ENCODE measurements at places on chromosomes 1 and 21. TPM values are rescaled to one million over a fixed set of nuclear protein-coding genes. Genes with fewer than 3 reads are reported as not detected.

The GUCA2B gene
- total RNA-seq: not detected

The LCE2C gene
- not detected for total RNA-seq

The PROX1 gene
- total RNA-seq: 0.11 TPM

The PRAMEF10 gene
- not detected for total RNA-seq

The ERVH48-1 gene
- 0.29 TPM for total RNA-seq

The RASSF5 gene
- total RNA-seq: 227 TPM

DNA sequence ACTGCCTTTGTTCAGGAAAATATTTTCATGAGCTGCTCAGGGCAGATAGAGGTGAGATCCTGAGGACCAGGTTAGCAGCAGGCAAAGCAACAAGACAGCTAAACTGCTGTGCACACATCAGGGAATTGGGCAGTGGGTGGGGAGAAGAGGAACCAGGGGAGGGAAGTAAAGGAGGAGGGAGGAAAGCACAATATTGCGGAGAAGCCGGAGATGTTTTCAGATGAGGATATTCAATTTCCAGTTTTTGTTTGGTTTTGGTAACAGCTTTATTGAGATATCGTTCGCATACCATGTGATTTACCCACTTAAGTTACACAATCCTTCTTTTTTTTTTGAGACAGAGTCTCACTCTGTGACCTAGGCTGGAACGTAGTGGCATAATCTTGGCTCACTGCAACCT is 34.5 kb downstream of the EPHA10 start:
- ATAC-seq: no peak

DNA sequence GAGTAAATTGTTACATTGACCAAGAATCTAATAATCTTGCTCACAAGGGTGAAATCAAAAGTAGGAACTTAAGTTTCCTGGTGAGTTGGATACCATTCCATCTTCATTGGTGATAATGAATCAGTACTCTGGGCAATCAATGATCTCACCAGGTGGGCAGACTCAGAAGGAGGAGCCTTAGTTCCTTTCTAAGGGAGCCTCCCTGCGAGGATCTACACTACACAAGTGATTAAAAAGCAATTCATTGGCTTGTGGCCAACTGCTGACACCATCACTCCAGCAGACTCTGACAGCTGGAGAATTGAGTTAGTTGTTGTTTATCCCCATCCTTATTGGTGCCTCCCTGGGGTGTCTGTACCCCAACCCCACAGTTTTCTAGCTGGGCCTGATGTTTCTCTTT is 84.1 kb upstream of the VANGL1 start:
- ATAC-seq: no peak

DNA sequence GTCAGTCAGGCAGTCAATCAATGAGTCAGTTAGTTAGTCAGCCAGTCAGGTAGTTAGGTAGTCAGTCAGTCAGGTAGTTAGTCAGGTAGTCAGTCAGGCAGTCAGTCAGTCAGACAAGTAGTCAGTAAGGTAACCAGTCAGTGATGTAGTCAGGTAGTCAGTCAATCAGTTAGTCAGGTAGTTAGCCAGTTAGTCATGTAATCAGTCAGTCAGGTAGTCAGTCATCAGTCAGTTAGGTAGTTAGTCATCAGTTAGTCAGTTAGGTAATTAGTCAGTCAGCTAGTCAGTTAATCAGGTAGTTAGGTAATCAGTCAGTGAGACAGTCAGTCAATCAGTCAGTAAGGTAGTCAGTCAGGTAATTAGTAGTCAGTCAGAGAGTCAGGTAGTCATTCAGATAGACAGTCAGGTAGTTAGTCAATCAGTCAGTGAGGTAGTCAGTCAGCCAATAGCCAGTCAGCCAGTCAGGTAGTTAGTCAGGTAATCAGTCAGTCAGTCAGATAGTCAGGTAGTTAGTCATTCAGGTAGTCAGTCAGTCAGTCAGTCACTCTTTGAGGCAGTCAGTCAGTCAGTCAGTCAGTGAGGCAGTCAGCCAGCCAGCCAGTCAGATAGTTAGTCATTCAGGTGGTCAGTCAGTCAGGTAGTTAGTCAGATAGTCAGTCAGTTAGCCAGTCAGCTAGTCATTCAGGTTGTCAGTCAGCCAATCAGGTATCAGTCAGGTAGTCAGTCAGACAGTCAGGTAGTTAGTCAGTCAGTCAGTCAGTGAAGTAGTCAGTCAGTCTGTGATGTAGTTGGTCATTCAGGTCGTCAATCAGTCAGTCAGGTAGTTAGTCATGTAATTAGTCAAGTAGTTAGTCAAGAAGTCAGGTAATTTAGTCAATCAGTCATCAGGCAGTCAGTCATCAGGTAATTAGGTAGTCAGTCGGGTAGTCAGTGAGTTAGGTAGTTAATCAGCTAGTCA is 15.3 kb downstream of the KRTAP10-1 start:
- peak; percentile 34 for ATAC-seq

- peak; percentile 74 for ATAC-seq
Observed at GRCh38 chr1:40059338-40059959, 18.9 kb downstream of the CAP1 start.

DNA sequence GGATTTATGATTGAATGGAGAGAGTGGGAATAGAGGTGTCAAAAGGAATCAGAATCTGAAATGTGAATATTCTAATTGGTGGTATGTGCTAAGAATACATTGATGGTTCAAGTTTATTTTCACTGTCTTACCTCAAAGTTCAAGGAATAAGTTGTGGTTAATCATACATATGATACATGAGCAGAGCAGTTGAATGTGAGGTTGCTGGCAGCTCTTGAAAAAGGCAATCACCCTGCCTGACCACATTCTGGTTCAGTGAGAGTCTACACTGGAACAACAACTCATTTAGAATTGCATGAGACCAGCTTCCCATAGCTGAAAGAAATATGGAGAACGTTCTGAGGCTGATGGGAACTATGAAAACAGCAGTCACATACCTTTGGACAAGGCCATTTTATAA is 68.3 kb upstream of the ARHGAP29 start:
- ATAC-seq: no peak

DNA sequence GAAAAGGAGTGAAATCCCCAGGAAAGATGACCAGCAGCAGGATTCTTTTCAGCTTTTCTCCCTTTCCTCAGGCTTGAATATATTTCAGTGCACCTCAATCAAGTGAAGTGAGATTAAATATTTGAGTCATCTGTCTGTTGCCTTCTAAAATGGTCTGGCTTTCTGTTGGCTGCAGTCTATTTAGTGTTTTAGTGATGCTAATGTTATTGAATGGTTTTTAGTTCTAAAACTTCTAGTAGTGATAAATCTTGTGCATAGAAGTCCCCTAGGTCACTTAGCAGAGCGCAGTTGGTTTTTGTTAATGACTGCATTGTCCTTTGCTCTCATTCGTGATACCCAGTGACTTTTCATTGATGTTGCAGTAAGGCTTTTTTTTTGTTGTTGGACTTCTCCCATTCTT is 53.5 kb downstream of the ITSN1 start:
- ATAC-seq: no peak

DNA sequence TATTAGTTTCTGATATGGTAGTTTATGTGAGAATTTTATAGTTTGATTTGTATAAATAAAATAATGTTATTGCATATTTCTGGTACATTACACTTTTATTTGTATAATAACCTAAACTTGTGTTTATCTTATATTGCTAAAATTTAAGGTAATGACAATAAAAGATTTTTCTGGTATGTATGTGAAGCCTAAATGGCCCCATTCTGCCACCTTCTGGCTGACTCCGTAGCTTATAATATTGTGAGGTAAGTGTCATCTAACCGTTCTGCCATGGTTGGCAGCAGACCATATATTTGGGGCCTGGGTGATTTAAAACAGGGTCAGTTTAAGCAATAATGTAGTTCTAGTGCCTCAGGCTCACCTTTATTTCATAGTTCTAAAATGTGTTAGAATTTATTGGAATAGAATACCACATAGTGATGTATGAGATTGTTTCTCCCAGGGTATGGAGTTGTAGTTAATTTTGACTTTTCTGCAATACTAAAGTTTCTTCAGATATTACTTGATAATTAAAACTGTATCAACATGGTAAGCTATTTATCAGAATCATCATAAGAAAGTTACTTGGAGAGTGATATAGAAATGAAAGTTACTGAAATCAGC is 21.2 kb upstream of the PRKACB start:
- ATAC-seq: peak; percentile 63

GRCh38 chr1:48803474-48803873 is 26.8 kb upstream of the BEND5 start:
- no peak for ATAC-seq

GRCh38 chr21:46381541-46381940 is 57.6 kb downstream of the PCNT start:
- no peak for ATAC-seq

GRCh38 chr1:114003431-114003830 is 24.2 kb downstream of the OLFML3 start:
- no peak for ATAC-seq

DNA sequence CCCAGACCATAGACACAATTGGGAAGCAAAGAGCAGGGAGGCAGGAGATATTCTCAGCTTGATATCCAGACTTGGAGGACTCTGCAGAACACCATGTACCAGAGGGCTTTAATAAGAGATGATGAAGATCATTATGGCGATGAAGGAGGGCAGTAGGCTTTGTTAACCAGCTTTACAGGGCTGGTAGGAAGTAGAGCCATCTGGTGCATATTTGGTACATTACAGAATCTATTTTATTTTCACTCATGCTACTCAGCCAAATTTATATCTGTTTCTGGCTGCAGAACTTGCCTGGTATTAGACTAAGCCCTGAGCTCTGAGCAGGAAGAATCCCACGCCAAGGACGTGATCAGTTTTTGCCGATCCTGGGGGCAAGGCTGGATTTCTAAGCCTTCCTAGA is 61.8 kb upstream of the SYT6 start:
- ATAC-seq: no peak

GRCh38 chr1:232174306-232174705 is 455.6 kb downstream of the SIPA1L2 start:
- ATAC-seq: no peak

- no peak for ATAC-seq
Observed at GRCh38 chr1:109927911-109928321, 17.3 kb downstream of the CSF1 start.

- no peak for ATAC-seq
Observed at GRCh38 chr1:65170511-65171142, 22.6 kb downstream of the AK4 start.

- no peak for ATAC-seq
Observed at GRCh38 chr1:91171898-91172297, 150.1 kb upstream of the ZNF644 start.

GRCh38 chr1:226934483-226935237 is 5.4 kb upstream of the COQ8A start:
- ATAC-seq: no peak

- ATAC-seq: no peak
Observed at GRCh38 chr21:34906401-34906800, 142.7 kb downstream of the RUNX1 start.

DNA sequence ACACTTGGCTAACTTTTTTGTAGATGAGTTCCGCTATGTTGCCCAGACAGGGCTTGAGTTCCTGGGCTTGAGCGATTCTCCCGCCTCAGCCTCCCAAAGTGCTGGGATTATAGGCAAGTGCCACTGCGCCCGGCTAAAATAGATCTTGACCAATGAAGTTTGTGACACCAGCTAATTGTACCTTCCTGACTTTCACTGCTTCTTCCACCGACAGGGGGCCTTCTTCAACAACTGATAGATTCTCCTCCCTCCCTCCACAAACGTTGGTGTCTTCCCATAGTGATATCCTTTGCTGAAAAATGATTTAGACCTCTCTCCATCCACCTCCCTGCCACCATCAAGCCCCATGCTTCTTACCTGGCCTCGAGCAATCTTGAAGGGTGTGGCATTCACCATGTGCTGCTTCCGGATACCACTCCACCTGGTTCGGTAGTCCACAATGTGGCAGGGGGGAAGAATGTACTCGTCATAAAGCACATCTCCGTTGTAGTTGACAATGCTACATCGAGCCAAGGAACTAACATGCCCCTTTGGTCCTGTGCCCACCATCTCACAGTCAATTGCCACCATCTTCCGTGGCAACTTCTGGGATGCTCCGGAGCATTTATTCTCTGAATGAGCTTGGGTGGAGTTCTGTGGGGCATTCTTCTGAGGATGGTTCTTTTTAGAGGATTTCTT is 1.6 kb upstream of the METTL25B start:
- no peak for ATAC-seq

DNA sequence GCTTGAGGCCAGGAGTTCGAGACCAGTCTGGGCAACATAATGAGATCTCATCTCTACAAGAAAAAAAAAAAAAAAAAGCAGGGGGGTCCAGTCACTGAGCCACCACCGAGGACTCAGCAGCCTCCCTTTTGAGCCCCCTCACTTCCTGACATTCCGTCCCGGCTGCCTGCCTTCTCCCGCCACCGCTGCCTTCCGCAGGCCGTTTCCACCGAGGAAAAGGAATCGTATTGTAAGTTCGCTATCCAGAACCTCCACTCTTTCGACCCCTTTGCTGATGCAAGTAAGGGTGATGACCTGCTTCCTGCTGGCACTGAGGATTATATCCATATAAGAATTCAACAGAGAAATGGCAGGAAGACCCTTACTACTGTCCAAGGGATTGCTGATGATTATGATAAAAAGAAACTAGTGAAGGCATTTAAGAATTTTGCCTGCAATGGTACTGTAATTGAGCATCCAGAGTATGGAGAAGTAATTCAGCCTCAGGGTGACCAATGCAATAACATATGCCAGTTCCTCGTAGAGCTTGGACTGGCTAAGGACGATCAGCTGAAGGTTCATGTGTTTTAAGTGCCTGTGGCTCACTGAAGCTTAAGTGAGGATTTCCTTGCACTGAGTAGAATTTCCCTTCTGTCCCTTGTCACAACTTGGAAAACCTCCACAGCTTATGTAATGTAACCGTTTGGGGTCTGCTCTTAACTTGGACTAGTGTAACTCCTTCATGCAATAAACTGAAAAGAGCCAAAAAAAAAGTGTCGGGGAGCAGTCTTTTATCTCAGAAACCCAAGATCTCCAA is 55.6 kb downstream of the GLUL start:
- ATAC-seq: no peak

GRCh38 chr1:232481091-232481490 is 148.8 kb downstream of the SIPA1L2 start:
- no peak for ATAC-seq
